ENCODE measurements at places on chromosomes 6 and 20.

DNA sequence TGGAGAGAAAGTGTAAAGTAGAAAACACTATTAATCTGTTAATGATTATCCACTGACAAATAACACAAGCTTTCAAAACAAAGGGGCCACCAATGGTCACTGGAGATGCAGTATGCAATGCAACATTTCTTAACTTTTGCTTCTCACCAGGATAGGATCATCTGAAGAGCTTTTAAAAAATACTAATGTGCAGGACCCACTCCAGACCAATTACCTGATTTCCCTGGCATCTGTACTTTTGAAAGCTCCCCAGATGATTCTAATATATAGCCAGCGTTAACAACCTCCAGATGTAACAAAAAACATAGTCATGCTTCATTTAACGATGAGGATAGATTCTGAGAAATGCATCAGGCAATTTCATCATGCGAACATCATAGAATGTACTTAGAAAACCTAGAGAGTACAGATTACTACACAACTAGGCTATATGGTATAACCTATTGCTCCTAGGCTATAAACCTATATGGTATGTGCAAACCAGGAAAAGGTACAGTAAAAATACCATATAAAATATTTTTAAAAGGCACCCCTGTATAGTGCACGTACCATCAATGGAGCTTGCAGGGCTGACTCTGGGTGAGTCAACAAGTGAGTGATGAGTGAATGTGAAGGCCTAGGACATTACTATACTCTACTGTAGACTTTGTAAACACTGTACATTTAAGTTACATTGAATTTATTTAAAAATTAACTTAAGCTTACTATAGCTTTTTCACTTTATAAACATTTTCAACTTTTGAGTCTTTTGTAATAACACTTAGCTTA lies 69.2 kb downstream of the ATG5 start:
- DNase-seq: no peak

DNA sequence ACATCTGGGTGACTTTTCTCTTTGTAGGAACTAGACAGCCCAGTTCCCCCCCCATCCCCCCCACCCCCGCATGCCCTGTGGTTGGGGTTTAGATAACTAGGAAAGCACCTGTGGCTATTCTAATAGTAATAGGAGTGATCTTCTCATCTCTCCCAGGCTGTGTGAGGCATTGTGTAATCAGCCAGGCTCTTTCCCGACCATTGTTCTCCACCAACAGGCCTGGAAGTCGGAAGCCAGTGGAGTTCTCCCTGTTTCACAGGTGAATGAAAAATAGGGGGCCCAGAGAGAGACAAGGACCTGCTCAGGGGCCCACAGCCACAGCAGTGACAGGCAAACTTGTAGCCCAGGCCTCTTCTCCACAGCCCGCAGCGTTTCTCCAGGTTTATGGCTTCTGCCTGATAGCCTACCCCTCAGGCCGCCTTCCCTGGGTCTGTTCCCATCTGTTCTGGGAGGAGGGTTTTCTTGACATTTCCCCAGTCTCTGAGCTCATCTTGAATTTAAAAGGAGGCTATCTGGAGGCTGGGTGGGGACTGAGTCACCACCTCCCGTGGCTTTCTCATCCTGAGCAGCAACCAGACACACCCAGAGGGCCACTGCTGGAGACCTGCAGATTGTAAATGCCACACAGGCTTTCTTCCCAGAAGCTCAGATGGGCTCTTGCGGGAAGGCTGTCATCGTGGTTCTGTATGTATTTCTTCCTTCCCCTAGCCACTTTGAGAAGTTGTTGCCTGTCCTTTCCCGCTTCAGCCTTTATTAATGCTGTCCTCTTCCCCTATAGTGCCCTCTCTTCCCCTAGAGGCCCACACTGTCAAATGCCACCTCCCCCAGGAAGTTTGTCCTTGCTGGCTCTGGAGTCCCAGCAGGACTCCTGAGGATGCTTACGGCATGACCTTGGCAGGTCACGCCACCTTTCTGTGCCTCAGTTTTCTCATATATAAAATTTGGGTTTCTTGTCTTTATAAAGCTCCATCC lies 75.9 kb upstream of the MYL9 start:
- no peak for DNase-seq

DNA sequence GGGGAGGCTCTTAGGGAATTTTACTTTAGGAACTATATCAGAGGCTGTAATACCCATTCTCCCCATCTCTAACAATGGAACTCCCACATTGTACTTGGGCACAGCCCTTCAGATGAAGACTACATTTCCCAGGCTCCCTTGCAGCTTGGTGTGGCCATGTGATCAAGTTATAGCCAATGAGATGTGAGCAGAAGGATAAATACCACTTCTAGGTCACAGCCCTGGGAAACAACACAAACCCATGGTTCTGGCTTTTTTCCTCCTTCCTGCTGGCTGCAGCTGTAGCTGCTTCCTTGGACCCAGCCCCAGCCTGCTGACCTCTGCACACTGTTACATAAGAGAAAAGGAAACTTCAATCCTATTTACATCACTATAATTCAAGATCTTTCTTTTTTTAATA lies 445.9 kb upstream of the JARID2 start:
- DNase-seq: peak; percentile 16

- DNase-seq: no peak
Measured at GRCh38 chr20:2394411-2395055, 13.8 kb downstream of the TGM6 start.

DNA sequence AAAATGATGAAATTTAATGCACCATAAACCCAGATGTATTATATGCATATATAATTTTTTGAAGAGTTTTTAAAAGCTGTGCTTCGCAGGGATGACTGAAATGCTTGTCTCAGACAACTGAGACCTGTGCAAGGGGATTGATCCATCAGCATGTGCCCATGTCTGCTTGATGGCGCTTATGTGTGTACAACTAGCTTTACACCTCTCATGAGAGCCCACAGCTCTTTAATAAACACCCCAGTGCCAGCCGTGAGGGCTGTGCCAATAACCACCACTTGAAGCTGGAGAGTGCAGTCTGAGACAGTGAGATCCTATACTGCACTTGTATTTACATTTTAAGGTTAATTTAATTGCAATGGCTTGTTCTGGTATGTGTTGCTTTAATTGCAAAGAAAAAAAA lies 225.5 kb downstream of the BCKDHB start:
- no peak for DNase-seq
